Hematopoietic multipotent progenitor cell treated with erythropoietin and hydrocortisone succinate and interleukin-3 and kit ligand, for 8 days (in vitro differentiated cells): ENCODE measurements at places on chromosomes 6 and 20.

GRCh38 chr6:135144673-135145062 is 36.4 kb upstream of the MYB start:
- peak; percentile 89 for DNase-seq

- DNase-seq = peak; percentile 78
Measured at GRCh38 chr6:31620586-31621319, at the start of gene PRRC2A. Gene PRRC2A (plus strand): TSS chr6:31620715. CDS start chr6:31622790, 2,075 bp downstream.

DNA sequence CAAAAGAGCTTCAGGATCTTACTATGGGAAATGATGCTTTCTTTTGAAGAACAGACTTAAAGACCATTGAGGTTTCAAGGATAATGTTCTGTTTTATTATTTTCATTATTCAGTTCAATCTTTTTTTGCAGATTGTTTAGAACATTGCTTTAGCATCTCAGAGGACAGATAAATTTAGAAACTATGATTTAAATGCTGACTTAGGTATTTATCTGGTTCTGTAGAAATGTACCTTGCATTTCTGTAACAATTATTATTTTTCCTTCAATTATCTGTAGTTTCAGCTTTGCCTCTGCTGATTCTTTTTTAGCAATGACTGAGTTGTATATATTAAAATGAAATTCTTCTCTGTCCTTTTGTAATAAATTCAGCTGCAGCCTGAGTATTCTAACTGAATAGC is 205.4 kb upstream of the PCSK2 start:
- DNase-seq = no peak

DNA sequence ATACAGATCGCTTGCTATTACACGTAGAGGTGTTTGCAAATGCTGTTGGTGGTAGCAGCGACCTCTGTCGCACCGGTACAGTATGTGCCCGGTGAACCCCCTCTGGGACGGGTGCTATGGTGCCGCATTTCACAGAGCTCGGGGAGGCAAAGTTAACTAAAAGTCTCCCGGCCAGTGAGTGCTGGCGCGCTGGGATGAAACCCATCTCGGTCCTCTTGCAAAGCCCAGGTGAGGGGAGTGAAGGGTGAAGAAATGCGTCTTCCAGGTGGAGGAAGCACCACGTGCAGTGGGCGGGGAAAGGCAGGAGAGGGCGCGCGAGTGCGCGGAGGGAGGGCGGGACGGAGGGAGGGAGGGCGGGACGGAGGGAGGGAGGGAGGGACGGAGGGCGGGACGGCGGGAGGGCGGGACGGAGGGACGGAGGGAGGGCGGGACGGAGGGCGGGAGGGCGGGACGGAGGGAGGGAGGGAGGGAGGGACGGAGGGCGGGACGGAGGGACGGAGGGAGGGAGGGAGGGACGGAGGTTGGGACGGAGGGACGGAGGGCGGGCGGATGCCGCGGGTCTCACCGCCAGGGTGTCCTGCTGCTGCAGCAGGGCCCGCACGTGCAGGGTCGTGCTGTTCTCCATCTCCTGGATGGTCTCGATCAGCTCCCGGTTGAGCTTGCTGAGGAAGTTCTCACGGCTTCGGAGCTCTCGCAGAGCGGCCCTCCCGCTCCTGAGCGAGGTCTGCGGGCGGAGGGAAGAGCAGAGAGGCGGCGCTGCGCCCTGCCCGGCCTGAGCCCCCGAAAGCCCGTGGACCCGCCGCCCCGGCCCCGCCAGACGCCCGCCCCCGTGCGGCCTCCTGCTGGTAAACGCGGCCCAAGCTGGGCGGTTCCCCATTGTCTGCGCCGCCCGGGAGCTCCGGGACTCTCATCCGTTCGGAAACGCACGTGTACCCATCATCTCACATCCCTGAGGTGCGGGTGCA is 11.7 kb downstream of the C20orf96 start:
- no peak for DNase-seq

DNA sequence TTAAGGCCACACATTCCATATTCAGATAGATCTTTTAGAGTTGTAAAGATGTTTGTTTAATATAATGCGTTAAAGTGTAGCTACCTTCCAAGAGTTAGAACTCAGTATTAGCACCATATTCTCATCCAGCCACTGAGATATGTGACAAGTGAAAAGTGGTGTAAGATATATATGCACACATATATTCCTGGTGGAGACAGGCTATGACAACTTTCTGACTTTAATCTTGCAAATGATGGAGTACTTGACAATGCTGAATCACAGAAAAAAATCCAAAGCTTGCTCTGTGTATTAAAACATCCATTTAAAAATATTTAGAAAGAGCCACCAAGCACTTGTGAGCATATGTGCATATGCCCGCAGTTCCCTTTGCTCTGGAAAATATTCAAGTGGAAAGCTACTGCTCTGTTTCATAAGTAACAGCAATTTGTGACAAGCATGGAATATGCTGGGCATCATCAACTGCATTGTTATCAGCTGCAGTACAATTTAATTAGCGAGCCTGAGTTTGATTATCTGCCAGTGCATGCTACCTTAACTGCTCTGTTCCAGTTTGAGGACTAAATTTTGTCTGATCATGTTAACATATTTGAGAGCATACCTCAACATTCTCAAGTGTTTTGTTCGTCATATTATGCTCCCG is 64.8 kb downstream of the VIP start:
- no peak for DNase-seq

DNA sequence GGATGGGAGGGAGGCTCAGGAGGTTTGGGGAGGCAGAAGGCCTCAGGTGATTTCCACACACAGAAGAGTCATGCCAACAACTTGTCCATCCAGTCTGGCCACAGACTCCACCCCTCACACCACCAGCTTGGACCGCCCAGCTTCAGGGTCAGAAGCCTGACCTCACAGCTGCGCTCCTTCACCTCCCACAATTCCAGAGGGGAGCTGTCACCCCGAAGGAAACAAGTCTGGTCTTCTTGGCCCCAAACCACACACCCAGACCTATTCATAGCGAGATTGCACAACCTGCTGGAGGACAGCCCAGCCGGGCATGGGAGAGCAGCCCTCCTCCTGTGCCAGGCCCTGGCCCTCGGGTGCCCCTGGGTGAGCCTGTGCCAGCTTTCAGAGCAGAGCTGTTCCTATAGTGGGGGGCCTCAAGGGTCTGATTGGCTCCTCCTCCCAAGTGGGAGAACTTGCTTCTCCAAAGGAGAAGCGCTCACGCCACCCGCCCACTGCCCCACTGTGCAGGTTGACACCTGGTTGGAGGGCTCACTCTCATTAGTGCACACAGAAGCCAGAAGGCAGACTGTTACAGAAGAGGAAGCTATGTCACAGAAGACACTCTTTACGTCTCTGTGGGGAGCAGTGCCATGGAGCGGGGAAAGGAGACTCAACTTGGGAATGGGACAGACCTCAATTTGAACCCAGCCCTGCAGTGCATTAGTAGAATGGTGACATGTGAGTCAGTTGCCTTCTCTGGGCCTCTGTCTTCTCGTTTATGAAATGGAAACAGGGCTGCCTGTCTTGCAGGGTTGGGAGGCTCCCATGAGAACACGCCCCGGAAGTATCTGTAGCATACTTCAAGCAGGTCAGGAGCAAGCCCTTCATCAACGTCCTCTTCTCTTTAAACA is 128.8 kb downstream of the FOXO3 start:
- DNase-seq = no peak

- DNase-seq = no peak
Measured at GRCh38 chr20:7770578-7770977, 169.7 kb downstream of the HAO1 start.

GRCh38 chr6:146277142-146277541 is 248.3 kb downstream of the GRM1 start:
- DNase-seq = no peak

- peak; percentile 24 for DNase-seq
Measured at GRCh38 chr20:3101737-3102574, 17.4 kb upstream of the AVP start.

GRCh38 chr20:55057779-55058415 is 582.5 kb downstream of the DOK5 start:
- peak; percentile 11 for DNase-seq

DNA sequence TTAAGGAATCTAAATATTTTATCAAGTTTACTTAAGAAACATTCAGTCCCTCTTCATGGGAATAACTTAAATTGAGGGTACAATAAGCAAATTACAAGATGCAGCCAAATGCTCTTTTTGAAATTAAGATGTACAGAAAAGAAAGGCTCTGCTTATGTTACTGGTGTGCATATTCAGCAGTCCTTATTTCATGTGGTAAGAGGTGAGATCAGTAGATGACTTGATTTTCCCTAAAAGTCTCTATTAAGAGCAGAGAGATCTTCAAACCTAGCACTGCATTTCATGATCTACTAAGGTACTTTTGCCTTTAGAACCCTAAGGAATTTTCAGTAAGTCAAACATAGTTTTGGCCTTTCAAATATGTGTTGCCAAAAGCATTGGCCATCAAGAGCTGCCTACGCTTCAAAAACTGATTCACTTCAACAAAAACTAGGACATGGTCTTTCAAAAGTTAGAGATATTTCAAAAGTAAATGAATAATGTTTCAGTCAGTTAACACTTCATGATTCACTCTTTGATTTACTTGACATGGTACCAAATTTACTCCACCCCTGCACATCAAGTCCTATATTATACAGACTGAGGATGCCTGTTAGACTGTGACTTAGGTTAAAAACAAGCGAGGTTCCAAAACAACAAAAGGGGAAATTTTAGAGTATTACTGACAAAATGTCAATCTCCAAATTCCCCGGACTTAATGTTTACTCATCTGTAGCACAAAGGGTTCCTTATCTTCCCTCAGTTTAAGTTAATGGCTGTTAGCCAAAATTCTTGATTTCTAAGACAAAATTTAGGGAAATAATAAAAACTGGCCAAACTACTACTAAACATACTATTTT is 19.2 kb downstream of the C6orf62 start:
- no peak for DNase-seq

DNA sequence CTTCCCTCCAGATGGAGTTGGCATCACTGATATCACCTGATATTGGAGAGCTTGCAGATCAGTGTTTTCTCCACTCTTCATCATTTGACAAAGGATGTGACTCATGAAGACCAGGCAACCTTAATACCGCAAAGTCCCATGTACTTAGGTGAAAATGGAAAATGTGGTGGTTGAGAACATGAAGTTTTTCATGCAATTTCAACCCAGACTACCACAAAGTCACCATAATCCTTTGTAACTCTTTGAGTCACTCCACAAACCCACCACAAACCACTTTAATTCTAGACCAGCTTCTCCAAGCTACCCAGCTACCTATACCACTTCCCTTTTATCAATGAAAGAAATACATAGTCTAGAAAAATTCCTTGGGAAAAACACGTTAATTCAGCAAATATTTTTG is 7.1 kb downstream of the NHLRC1 start:
- no peak for DNase-seq

GRCh38 chr20:59040667-59041066 is 1.9 kb downstream of the PRELID3B start:
- DNase-seq = no peak

DNA sequence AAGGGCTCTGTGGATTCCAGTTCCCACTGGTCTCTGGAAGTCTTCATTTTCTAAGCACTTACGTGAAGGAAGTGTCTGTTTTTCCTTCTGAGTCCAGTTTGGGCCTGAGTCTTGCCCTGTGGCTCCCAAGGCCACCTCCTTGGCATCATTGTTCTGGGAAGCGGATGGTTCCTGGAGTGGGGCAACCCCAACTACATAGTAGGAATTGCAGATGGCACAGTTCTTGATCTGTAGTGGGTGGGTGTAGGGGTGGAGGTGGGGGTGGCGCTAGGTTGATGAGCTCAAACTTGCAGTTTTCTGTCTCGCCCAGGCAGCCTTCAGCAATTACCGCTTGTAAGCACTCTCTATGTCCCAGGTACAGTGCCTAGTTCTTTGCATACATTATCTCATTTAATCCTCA is 7.2 kb upstream of the FERMT1 start:
- no peak for DNase-seq

DNA sequence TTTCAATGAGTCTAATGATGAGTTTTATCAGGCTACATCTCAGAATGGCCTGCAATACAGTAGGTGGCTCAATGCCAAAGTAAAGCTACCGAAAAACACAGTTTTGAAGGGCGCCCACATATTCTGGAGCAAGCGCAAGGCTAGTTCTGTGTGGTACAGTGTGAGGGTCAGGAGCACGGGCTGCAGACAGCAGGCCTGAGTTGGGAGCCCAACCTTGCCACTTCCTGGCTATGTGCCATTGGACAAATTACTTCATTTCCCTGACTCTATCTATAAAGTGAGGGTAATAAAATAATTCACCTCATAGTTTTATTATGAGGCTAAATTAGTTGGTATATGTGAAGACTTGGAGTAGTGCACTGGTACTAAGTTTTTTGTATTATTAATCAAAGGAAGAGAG is 150.7 kb downstream of the OPN5 start:
- no peak for DNase-seq

DNA sequence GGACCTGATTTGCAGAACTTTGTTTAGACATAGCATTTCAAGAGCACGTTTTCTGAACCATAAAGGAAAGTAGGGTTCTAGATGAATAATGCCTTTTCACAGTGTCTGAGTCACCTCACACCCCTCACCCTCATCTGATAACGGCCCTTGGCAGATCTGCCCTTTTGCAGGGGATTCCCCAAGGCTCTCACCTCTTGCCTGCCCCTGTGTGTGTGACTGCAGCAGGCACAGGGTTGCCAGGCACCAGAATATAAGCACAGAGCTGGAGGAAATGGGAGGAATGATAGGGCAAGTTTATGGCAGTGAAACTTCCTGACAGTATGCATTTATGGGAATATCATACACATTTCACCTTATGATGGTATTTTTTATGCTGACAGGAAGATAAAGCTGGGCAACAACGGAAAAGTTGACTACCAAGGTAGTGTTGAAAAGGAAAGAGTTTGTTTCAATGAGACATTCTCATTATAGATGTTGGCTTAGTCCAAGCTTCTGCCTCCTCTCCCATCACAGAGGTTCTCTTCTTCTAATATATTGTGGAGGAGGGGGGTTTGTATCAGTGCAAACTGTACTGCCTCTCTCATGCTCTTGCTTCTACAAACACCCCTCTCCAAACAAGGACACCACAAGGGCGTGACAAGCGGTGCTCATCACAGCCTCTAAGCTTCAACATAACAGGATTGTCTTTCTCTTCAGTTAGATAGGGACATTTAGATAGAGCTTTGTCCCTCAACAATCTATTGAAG is 101.5 kb upstream of the BACH2 start:
- peak; percentile 62 for DNase-seq

GRCh38 chr6:21769405-21769861 is 175.9 kb downstream of the SOX4 start:
- no peak for DNase-seq

DNA sequence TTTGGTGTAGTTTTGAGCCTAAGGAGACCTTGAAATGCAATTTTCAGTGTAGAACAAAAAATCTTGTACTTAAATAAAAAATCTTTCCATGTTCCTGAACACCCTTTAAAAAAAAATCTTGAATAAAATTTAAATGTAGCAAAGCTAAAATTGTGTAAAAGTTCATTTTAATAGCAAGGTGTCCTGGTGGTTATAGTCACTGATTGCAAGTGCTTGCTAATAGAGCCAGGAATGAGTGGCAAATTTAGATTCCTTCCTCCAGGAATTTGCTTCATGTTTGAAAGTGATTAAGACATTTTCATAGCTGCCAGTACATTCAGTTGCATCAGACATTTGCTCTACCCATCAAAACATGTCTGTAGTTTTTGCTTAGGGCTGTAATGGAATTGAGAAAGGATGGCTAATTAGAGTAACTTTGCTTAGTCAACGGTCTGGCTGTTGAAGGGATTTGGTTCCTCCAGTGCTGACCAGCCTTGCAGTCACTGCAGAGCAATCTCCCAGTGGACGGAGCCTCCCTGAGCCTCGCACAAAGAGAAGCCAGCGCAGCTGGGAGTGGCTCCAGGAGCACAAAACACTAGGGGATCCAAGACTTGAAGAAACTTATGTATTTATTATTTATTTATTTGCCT is 36.5 kb downstream of the AKAP12 start:
- no peak for DNase-seq

- DNase-seq = no peak
Measured at GRCh38 chr6:13248053-13248452, 80.3 kb downstream of the TBC1D7 start.
